CD4-positive, alpha-beta T cell treated with Interleukin-15 for 1 hour (primary cell): ENCODE measurements at places on chromosomes 2 and 18.

GRCh38 chr2:68103709-68104055 is 40.9 kb upstream of the C1D start:
- DNase-seq = no peak

DNA sequence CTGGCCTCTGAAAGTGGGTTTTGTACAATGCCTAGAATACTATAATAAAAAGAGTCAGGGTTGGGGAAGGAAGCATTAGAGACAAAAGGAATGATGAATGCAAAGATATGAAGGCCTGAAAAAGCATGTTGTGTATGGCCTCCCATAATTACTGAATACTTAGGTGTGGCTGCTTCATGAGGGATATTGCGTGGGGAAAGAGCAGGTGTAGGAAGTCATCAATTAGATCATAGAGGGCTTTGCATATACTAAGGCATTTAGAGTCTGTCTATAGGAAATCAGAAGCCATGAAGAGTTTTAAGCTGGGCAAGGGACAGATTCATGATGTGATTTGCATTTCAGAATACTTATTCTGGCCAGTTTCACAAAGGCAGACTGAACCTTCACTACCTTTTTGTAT is 48.2 kb downstream of the NCOA1 start:
- no peak for DNase-seq

GRCh38 chr2:159118859-159119500 is 150.5 kb downstream of the TANC1 start:
- no peak for DNase-seq

GRCh38 chr18:52716973-52717372 is 377.0 kb downstream of the DCC start:
- DNase-seq = no peak
